ENCODE measurements at places on chromosomes 7 and 10.
A peak's percentile ranks its signal among the peaks of the same experiment; 100 is the strongest.

GRCh38 chr7:14332155-14332554 is 342.7 kb upstream of the ETV1 start:
- no peak for DNase-seq

DNA sequence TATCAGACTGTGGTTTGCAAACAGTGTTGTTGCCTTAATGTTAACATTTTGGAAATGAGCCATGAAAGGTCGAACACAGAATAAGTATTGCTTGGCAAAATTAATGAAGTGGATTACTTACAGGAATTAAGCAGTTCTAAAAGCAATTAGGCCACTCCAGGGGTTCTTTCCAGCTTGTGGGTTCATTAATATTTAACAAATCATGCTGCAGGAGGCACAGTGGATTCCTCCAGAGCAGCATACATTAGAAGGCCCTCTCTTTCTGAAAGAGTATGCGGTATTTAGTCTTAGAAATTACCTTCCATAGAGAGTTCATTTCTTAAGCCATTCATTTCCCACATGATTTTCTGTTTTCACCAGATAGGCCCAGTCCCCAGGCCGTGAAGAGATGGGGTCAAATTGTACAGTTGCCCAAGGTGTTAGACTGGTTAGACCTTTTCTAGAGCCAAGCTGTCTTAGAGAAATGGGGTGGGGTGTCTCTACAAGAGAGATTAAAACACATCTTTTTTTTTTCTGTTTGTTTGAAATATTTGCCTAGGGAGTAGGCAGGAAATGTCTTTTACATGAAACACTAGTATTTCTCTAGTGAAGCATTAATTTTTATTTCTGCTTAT is 40.0 kb upstream of the AGR3 start:
- DNase-seq = no peak

DNA sequence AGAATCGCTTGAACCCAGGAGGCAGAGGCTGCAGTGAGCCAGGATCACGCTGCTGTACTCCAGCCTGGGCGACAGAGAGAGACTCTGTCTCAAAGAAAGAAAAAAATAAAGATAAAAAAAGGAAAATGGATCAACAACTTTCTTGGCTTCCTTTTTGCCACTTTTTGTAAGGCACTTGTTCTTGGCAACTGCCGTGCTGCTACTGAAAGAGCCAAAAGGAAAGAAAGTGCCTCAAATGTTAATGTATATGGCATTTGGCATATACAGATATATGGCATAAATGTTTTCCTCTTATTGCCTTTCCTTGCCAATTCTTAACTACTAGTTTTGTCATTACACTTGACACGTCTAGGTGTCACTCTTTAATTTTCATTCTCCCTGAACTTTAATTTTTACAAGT is 393.7 kb upstream of the LRGUK start:
- DNase-seq = no peak

- DNase-seq = no peak
Measured at GRCh38 chr10:77571490-77571889, 66.1 kb downstream of the KCNMA1 start.

DNA sequence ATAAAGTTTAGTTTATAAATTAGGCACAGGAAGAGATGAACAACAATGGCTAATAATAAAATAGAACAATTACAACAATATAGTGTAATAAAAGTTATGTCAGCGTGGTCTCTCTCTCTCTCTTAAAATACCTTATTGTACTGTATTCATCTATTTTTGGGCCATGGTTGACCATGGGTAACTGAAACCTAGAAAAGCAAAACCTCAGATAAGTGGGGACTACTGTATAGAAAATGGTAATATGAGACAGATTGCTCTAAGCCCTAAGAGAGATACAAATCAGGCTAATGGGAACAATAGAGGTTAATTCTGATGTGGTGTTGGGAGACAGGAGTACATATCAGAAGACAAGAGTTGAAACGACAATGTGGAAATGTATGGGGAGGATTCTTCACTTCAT is 86.2 kb downstream of the ZNF365 start:
- no peak for DNase-seq

GRCh38 chr10:73480158-73480557 is 15.7 kb downstream of the PPP3CB start:
- no peak for DNase-seq

- DNase-seq = peak; percentile 7
Measured at GRCh38 chr10:8600192-8600591, 545.7 kb downstream of the GATA3 start.

GRCh38 chr10:43748560-43748959 is 99.9 kb upstream of the ZNF32 start:
- DNase-seq = no peak

GRCh38 chr10:126081841-126082466 is 185.6 kb downstream of the FANK1 start:
- no peak for DNase-seq

- DNase-seq = no peak
Measured at GRCh38 chr10:35132727-35133126, 6.1 kb downstream of the CREM start.

- DNase-seq = no peak
Measured at GRCh38 chr10:75487087-75487754, 55.8 kb downstream of the LRMDA start.

DNA sequence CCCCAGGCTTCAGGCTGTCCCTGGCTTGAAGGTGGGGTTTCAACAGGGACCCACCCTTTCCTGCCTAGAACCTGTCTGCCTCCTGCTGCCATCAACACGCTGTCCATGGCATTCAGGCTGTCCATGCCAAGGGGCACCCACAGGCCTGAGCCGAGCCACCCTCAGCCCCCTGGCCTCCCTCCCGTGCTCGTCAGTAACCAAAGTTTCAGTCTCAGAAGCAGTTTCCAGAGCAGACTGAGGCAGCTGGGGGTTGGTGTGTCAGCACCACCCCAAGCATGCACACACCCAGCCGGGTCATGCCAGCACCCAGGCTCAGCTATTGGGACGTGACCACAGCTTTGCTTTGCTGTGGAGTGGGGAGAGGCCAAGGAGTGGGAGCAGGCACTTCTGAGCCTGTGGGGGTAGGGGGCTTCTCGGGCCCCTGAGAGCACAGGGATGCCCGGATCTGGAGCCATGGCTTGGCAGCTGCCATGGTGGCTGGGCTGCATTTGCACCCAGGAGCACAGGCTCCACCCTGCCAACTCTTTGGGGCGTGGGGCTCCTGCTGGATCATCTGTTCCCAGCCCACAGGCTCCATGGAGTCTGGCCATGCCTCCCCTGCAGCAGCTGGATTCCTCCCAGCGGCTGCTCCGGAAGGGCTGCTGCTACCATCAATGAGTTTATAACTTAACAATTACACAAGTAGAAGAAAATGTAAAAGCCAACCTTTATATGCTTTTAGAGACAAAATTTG is 314.5 kb upstream of the SEMA3C start:
- no peak for DNase-seq

DNA sequence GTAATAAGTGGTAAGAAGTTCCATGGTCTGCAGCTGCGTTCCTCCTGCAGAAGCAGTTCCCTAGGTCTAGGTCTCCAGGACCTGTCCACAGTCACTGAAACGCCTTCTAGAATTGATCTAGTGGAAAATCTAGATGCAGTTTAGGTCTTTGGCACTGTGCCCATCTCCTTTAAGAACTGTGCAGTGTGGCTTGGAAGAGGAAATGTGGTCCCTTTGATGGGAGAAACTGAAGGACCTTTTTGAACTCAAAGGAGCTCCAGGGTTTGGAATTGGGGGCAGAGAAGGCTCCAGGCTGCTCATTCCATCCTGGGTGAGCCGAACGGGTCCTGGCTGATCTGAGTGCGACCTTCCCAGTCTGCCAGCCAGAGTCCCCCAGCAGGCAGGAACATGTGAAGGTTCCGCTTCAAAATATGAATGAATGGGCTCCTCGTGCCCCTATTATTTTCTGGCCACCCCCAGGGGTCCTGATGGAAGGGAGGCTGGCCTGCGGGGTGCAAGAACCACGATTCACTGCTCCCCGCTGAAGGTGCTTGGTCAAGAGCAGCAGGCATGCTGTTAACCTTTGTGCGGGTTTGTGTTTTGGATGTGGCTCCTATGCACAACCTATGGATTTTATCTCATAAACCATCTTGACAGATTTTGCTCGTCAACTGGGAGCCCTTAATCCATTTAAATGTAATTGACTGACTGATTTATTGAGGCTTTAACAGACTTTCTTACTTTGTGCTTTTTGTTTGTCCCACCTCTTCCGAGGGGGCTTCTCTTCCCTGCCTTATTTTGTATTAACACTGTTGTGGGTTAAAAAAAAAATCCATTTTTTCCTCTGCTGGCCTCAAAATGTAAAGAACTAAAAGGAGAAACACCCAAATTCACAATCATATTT is 36.7 kb downstream of the ZNF467 start:
- no peak for DNase-seq

- no peak for DNase-seq
Measured at GRCh38 chr10:50291261-50291850, 40.0 kb upstream of the ASAH2 start.

DNA sequence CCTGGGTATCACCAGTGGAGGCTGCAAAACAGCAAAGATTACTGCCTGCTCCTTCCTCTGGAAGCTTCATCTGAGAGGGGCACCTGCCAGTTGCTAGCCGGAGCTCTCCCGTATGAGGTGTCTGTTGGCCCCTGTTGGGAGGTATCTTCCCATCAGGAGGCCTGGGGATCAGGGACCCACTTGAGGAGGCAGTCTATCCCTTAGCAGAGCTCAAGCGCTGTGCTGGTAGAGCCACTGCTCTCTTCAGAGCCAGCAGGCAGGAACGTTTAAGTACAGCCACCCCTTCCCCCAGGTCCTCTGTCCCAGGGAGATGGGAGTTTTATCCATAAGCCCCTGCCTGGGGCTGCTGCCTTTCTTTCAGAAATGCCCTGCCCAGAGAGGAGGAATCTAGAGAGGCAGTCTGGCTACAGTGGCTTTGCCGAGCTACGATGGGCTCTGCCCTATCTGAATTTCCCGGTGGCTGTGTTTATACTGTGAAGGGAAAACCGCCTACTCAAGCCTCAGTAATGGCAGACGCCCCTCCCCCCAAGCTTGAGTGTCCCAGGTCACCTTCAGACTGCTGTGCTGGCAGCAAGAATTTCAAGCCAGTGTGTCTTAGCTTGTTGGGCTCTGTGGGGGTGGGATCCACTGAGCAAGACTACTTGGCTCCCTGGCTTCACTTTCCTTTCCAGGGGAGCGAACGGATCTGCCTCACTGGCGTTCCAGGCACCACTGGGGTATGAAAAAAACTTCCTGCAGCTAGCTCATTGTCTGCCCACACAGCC is 19.6 kb downstream of the SEMA3E start:
- no peak for DNase-seq

GRCh38 chr10:33236916-33237315 is 97.6 kb downstream of the NRP1 start:
- DNase-seq = no peak

- DNase-seq = no peak
Measured at GRCh38 chr10:132458586-132459300, 61.7 kb downstream of the PWWP2B start.

- DNase-seq = peak; percentile 34
Measured at GRCh38 chr7:92695308-92696261, 105.4 kb upstream of the FAM133B start.

GRCh38 chr10:117312430-117312829 is 62.8 kb downstream of the PDZD8 start:
- no peak for DNase-seq

DNA sequence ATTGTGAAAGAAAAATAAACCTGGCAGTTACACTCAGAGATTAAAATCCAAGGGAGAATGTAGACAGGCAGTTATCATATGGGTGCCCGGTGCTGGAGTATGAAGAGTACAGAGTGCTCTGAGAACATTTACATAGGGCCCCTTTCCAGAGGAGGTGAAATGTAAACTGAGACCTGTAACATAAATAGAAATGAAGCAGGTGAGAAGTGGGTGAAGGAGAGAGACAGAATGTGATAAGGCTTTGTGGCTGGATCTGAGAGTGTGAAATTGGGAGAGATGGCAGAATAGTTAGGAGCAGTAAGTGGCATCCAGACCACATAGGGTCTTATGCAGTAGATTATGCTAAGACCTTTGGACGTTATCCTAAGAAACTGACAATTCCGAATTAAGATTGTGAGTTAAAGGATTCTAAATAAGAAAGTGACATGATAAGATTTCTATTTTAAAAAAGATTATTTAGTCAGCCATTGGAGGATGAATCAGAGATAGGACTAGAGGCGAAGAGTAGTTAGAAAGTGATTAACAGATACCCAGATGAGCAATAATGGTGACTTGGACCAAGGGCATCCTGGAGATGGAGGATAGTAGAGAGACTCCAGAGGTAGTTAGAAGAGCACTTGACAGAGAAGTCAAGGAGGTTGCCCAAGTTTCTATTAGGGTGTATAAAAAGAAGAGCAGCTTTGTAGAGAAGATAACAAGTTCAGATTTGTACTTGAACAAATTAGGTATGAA is 36.7 kb downstream of the DNAH11 start:
- no peak for DNase-seq

GRCh38 chr10:115026056-115026745 is 67.0 kb upstream of the ATRNL1 start:
- DNase-seq = no peak

DNA sequence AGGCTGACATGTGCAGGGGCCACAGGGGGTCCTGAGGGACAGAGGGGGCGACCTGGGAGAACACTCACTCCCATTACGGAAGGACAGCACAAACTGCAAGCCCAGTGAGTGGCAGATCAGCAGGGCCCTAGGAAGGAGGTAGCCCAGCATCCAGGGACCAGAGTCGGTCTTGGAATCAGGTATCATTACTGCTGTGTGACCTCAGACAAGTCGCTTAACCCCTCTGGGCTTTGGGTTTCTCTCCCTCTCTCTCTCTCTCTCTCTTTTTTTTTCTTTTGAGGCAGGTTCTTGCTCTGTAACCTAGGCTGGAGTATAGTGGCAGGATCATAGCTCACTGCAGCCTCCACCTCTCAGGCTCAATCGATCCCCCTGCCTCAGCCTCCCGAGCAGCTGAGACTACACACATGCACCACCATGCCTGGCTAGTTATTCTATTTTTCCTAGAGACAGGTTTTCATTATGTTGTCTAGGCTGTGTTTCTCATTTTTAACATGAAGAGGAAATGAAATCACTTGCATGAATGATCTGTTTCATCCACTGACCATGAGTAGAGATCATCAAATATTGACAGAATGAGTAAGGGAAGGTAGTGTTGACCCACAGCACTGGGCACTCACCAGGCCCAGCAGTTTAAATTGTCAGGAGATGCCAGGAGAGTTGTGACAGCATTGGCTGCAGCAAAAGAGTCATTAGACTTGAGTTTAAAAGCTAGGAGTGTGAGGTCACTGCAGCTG is 49.4 kb downstream of the BUB3 start:
- DNase-seq = no peak

DNA sequence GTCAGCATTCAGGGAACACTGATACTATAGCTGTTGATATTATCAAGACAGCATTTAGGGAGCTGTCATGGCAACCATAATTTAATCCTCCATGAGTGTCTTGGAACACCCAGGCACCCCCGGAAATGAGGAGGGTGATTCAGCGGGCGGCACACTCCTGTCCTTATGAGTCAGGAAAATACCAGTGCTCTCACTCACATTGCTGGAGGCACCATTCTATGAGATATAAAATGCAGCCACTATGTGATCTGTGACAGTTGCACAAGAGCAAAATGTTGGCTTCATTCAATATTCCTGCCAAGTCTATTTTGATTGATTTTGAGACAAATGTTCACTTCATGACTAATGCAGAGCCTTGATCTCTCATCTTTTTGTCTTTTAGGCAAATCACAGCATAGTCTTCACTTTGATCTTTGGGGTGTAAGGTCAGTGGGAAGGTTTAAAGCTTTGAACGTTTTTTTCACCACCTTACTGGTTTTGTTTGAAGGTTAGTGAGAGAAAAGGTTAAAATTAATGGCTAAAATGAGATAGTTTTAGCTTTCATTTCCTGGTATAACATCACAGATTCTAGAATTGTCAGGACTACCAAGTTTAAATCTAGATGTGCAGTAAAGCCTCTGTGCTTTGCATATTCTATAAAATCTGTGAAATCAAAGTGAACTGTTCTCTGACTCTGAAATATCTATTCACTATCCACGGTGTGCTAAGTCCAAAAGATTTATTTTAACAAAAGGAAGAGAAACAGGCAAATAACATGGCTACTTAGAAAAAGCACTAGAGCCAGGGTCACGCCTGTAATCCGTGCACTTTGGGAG is 12.4 kb upstream of the ARHGAP12 start:
- peak; percentile 21 for DNase-seq
